Large intestine (tissue), 12 donors: ENCODE measurements at places on chromosomes 2 and 18. TPM values are rescaled to one million over a fixed set of nuclear protein-coding genes. Genes with fewer than 3 reads are reported as not detected.

The INHBB gene
- 0.19 TPM for polyA plus RNA-seq

GRCh38 chr2:20317197-20317596 lies 33.4 kb downstream of the PUM2 start:
- H3K27me3 ChIP-seq = no peaks in the 10 kb centered on the region
- no peaks in the 10 kb centered on the region for H3K4me1 ChIP-seq
- H3K27ac ChIP-seq = no peak overlapping the region
- peaks cover 49% of the 10 kb centered on the region for H3K36me3 ChIP-seq

DNA sequence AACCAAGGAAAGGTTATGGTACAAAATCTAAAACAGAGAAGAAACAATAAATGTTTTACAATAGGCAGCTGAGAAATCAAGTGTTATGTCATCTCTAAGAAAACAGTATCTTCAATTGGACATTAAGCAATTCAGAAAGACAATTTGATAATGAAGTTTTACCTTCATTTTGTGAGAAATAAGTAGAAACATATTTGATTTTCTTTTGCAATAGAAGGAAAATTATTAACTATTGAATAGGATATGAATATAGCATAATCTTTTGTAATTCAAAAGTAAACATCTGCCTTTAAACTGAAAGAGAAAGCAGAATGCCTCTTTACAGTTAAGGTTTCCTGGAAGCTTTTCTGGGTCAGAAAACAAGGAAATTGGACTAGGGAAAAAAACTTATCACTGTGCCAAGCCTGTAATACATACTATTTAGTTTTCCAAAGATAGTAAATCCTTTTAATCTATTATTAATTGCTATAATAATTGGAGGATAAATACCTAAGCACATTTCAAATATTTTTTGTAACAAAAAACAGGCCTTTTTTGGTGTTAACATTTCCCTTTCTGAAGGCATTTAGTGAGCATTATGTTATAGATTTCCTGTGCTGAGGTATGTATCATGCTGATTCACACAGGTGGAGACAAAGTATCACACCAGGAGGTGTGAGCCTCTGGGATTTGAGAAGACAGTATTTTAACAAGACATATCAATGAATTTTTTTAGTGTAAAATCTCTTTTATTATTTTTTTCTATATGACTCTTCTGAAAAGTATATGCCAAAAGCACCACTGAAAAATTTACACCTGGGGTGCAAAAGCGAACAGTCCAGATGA lies 947.0 kb upstream of the CDH2 start:
- H3K27me3 ChIP-seq = no peaks in the 10 kb centered on the region
- H3K36me3 ChIP-seq = no peaks in the 10 kb centered on the region
- H3K27ac ChIP-seq = no peak overlapping the region
- H3K4me3 ChIP-seq = no peak overlapping the region

GRCh38 chr2:209990838-209991237 lies 11.6 kb upstream of the RPE start:
- no peak overlapping the region for H3K27ac ChIP-seq
- H3K4me1 ChIP-seq = no peaks in the 10 kb centered on the region
- H3K36me3 ChIP-seq = no peaks in the 10 kb centered on the region
- no peak for DNase-seq

GRCh38 chr2:182933629-182934028 lies 67.2 kb upstream of the FRZB start:
- H3K27ac ChIP-seq = no peak overlapping the region
- H3K4me3 ChIP-seq = no peak overlapping the region
- no peaks in the 10 kb centered on the region for H3K27me3 ChIP-seq
- H3K4me1 ChIP-seq = no peaks in the 10 kb centered on the region
- no peak for DNase-seq

DNA sequence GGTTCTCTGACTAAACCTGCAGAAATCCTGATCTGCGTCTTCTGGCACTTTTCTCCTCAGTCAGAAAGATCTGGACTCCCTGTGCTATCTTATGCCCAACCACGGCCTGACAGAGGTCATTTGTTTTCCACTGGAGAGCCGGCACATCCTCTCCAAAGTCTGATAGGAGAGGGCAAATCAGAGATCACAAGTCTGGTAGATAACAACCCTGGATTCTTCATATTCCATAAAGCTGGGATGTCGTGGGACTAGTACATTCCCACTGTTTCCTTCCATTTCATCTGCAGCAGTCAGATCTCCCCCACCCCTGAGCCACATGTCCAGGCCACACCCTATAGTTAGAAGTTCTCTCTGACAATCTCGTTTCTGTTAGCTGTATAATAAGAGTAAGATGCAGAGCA lies 157.0 kb downstream of the MGAT5 start:
- H3K27me3 ChIP-seq = no peaks in the 10 kb centered on the region
- no peak overlapping the region for H3K27ac ChIP-seq
- H3K4me1 ChIP-seq = peaks cover 2% of the 10 kb centered on the region
- H3K4me3 ChIP-seq = no peak overlapping the region

DNA sequence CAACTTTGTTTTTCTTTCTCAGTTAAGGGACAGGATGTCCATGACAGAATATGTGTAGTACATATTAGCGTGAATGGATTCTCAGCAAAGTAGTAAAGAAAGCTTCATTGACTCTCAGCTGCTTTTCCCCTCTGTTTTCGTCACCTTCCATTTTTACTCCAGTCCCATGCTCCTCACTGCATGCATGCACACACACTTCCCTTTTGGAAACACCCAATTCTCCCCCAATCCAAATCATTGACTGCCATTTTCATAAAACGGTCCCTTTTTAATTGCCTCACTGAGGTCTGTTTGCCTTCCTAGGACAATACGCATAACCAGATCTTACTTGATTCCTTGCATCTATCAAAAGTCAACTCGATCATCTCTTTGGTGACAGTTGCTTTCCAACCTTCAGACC lies 287.5 kb upstream of the PARD3B start:
- no peaks in the 10 kb centered on the region for H3K27me3 ChIP-seq
- H3K36me3 ChIP-seq = no peaks in the 10 kb centered on the region
- H3K4me3 ChIP-seq = no peak overlapping the region
- H3K27ac ChIP-seq = no peak overlapping the region

DNA sequence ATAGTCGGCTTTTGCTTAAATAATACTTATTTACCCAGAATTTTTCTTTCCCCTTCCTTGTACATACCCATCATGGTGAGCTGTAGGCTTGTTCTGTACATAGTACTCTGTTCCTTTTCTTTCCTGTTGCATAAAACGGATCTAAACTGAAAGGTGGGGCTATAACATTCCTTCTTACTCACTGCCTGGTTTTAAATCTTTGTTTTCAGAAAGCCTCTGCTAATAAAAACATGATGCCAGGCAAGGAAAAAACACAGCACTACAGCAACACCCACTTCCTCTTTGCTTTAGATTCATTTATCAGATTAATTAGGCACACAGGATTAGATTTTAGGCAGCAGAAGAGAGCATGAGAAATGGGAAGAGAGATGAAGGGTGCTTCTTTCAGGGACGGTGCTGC lies 19.6 kb upstream of the STON1 start:
- no peak overlapping the region for H3K27ac ChIP-seq
- H3K36me3 ChIP-seq = peaks cover 32% of the 10 kb centered on the region
- H3K4me1 ChIP-seq = peaks cover 10% of the 10 kb centered on the region
- no peaks in the 10 kb centered on the region for H3K27me3 ChIP-seq
- no peak for DNase-seq
- no peak overlapping the region for H3K4me3 ChIP-seq

DNA sequence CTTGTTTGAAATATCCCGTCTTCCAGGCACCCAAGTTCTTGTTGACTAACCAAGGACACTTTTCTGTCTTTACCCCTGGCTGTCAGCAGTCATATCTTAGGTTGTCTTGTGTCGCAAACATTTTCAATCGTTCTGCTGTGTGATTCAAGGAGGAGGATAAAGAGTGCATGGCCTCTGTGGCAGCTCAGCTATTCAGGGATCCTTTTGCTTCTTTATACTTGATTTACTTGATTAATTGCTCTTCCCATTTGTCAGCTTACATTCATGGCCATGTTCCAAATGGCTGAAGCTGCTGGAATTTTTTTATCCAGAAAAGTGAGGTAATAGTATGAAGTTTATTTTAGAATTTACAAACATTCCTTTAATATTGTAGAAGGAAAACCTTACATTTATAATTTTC lies 97.3 kb upstream of the FZD5 start:
- H3K36me3 ChIP-seq = no peaks in the 10 kb centered on the region
- H3K27ac ChIP-seq = no peak overlapping the region
- no peak overlapping the region for H3K4me3 ChIP-seq
- H3K4me1 ChIP-seq = peaks cover 8% of the 10 kb centered on the region
- DNase-seq = no peak

DNA sequence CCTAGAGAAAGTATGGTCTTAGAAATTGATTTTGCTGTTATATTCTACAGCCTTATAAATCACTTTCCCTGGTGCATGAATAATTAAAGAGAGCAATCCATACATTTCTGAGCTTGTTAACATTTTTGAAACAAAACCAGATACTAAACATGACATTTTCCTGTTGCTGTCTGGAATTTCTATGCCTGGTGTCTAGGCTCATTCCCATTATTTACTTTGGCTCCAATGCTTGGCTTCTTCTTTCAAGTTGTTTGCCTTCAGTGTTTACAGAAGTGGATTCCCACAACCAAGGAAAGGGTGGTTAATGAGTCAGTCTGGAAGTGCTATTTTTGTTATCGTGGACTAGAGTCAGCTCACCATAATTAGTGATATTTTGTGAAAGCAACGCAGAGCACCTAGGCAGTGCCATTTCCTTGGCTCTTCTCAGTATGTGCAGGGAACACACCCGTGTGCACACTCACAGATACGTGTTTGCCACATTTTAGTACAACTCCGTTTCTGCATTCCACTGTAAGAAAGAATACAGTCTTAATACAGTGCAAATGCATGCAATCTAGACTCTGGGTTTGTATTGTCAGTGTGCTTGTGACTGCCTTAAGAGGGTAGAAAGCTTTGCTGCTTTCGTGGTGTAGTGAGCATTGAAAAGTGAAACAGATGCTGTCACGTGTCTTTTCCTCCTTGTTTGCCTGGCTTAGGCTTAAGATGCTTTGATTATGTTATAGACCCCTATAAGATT lies 185.0 kb upstream of the RASGRP3 start:
- no peaks in the 10 kb centered on the region for H3K36me3 ChIP-seq
- no peaks in the 10 kb centered on the region for H3K27me3 ChIP-seq
- H3K27ac ChIP-seq = no peak overlapping the region
- peak; percentile 24 for DNase-seq
- H3K4me3 ChIP-seq = no peak overlapping the region
- H3K4me1 ChIP-seq = no peaks in the 10 kb centered on the region

DNA sequence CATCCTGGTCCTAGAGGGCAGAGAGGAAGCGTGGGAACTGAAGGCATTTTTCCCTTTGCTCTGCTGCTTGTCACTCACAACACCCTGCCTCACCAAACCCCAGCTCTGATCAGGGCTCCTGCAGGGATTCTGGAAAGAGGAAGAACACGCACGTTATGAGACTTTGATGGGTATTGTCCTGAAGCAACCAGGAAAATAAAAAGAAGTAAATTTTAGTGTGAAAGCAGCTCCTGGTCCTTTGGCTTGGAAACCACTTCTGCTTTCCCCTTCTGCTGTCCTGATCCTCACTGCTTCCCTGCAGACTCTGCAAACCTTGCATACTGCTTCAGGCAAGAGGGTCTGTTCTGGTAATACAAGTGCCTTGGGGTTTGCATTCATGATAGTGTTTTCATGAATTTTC lies 164.1 kb downstream of the SLC8A1 start:
- no peaks in the 10 kb centered on the region for H3K4me1 ChIP-seq
- DNase-seq = no peak
- no peak overlapping the region for H3K4me3 ChIP-seq
- no peaks in the 10 kb centered on the region for H3K36me3 ChIP-seq
- H3K27me3 ChIP-seq = no peaks in the 10 kb centered on the region

DNA sequence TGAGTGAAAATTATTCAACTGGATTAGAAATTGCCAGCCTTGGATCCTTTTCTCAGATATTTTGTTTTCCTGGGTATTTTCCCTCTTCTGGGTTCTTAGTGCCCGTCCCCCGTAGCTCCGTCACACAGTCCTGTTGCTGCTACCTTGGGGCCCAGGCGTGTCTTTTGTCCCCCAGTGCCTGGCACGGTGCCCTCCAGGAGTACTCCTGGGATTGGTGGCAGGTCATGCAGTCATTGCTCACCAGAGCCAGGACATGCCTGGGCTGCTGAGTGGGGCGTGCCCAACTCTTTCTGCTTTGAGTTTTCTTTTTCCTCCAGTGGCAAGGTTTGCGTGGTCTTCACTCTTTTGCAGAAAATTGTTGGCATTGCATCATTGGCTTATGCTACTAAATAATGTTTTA lies 275.2 kb downstream of the AGAP1 start:
- no peak overlapping the region for H3K4me3 ChIP-seq
- no peaks in the 10 kb centered on the region for H3K27me3 ChIP-seq
- DNase-seq = no peak
- H3K36me3 ChIP-seq = peaks cover 22% of the 10 kb centered on the region
- H3K4me1 ChIP-seq = peaks cover 4% of the 10 kb centered on the region
- no peak overlapping the region for H3K27ac ChIP-seq

- H3K36me3 ChIP-seq = no peaks in the 10 kb centered on the region
- H3K27me3 ChIP-seq = peaks cover 66% of the 10 kb centered on the region
- H3K27ac ChIP-seq = peak overlapping the region; percentile 67
- H3K4me1 ChIP-seq = peaks cover 4% of the 10 kb centered on the region
- peak; percentile 63 for DNase-seq
These were observed 131.9 kb downstream of the GLI2 start for GRCh38 chr2:120867290-120868241.

The CD8B gene
- polyA plus RNA-seq = 7.3 TPM

The EFEMP1 gene
- 38.0 TPM for polyA plus RNA-seq

The SULT1C2 gene
- 238 TPM for polyA plus RNA-seq

DNA sequence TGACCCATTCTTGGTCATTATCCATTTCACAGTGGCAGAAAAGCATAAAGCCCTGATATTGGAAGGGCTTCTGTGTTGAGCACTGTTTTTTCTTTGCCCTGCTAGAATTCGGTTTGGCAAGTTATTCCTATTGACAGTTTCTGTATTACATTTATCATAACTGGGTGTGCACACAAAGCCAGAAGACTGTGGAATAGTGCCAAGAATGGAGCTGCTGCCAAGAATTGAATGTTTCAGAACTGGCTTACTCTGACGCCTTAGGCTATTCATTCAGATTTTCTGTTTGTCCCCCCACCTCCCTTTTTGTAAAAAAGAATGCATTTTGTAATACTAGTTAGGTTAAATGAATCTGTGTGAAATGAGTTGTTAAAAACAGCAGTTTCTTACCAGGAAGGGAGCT lies 12.7 kb downstream of the KDM3A start:
- DNase-seq = no peak
- no peaks in the 10 kb centered on the region for H3K27me3 ChIP-seq
- H3K4me1 ChIP-seq = no peaks in the 10 kb centered on the region
- H3K27ac ChIP-seq = no peak overlapping the region
- no peak overlapping the region for H3K4me3 ChIP-seq

GRCh38 chr2:101082998-101083397 lies 68.2 kb downstream of the TBC1D8 start:
- peaks cover 15% of the 10 kb centered on the region for H3K4me1 ChIP-seq
- no peak for DNase-seq
- peak overlapping the region; percentile 10 for H3K27ac ChIP-seq

DNA sequence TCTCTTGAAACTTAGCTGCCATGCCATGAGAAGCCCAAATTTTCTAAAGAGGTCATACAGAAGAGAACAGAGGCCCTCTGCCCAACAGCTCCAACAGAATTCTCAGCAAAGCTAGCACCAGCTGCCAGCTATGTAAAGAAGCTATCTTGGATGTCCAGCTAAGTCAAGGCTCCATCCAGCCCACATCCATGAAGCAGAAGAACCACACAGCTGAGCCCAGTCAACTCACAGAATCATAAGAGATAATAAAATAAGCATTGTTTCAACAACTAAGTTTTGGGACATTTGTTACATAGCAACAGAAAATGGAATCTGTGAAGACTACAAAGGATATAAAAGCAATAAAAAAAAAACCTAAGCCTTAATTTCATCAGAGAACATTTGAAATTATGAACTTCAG lies 434.3 kb downstream of the TXNL1 start:
- DNase-seq = no peak
- H3K27me3 ChIP-seq = no peaks in the 10 kb centered on the region
- H3K4me1 ChIP-seq = no peaks in the 10 kb centered on the region
- no peak overlapping the region for H3K27ac ChIP-seq
- H3K36me3 ChIP-seq = no peaks in the 10 kb centered on the region

The ATP6V1C2 gene
- polyA plus RNA-seq = 11.6 TPM
